ENCODE measurements at places on chromosomes 11 and 22.

GRCh38 chr22:17866127-17866526 lies 91.9 kb upstream of the BID start:
- no peak for DNase-seq

GRCh38 chr22:50583294-50583861 lies 729 bp upstream of the CHKB start:
- DNase-seq, result no peak

DNA sequence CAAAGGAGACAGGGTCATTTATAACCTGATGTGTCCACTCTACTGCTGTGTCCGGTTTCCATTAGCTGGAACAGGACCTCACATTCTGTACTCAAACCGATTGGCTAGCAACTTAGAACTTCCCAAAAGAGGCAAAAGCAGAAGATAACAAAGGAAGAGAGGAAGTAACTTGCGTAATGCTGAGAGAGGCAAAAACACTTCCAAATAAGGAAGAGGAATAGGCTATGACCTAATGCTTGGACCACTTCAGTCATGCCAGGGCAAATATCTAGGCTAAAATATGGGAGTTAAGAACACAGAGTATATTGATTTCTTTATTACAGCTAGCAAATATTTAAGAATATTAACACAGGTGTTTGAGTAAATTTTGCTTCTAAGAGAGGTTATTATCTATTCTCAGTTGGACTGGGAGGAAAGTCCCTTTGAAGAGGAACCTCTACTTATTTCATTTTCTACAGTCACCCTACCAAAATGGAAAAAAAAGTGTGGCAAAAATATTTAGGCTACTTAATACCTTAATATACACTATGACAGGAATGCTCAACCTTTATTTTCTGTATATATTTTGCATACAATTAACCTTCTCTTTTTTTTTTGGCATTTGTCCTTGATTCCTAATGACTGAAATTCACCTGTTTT lies 499.8 kb upstream of the CHORDC1 start:
- no peak for DNase-seq

GRCh38 chr22:25804676-25805075 lies 62.7 kb downstream of the MYO18B start:
- no peak for DNase-seq

DNA sequence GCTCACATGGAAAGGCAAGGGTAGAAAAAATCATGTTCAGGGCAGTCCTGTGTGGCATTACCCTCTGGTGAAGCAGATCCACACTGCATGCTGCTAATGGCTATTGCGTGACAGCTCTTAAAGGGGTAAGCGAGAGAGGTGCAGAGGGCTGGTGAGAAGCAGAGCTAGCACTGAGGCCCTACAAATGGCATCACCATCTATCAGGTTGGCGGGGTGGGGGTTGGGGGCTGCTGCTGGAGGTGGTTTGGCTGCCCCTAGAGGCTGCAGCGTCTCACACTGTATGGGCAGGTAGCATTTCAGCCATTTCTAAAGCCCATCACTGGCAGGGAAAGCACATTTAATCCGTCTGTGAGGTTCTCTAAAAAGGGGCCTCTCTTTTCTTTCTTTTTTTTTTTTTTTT lies 16.9 kb upstream of the TMA7B start:
- no peak for DNase-seq

DNA sequence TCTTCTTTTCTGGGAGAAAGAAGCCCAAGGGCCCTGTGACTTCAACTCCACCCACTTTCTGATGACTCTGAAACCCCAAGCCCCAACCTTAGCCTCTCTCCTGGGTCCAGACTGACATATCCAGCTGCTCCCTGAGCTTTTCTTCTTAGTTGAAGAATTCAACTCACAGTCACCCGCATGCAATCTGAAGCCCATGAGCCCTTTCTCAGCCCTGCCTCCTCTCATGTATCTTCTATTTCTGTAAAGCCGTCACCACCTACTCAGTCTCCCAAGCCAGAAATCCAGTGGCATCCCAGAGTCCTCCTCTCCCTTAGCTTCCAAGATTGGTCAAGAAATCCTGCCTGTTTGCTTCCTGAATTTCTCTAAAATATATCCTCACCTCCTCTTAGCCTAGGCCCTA lies 7.1 kb upstream of the TMA7B start:
- no peak for DNase-seq

DNA sequence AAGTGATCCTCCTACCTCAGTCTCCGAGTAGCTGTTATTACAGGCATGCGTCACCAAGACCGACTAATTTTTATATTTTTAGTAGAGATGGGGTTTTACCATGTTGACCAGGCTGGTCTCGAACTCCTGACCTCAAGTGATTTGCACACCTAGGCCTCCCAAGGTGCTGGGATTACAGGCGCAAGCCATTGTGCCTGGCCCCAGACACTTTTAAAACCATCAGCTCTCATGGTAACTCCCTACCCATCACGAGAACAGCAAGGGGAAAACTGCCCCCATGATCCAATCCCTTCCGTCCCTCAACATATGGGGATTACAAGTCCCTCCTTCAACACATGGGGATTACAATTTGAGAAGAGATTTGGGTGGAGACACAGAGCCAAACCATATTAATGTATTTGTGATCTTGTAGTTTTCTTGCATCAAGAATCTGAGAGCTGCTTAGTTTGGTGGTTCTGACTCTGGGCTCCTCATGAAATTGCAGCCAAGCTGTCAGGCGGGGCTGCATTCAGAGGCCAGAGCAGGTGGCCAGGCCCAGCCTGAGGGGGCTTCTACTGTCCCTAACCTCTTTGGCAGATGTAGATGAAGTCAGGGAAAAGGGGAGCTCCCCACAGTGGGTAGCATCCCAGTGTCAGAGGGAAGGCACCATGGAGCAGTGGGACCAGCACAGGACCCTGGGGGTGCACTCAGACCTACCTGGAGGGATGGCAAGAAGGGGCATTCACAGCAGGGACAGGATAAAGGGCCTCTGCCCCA lies 31.2 kb upstream of the PRAME start:
- DNase-seq, result no peak

DNA sequence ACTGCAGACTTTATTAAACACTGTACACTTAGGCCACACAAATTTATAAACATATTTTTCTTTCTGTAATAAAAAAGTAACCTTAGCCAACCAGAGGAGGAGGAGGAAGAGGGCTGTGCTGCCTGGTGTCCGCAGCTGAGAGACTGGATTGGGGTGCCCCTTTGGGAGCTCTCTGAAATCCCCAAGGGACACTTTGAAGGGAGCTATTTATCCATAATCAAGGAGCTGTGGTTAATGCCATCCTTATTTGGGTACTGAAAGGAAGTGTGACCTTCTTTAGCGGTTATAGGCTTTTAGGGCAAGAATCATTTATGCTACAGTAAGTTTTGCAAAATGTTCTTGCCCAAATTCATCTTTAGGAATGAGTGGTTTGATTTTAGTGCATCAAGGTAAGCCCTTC lies 125.8 kb downstream of the RASSF10 start:
- DNase-seq, result no peak

- no peak for DNase-seq
Observed at GRCh38 chr22:17237038-17237668, 17.9 kb upstream of the ADA2 start.

GRCh38 chr22:43288378-43288777 lies 54.8 kb downstream of the SCUBE1 start:
- DNase-seq, result no peak

Measured in stimulated activated CD4-positive, alpha-beta T cell treated with anti-CD3 and anti-CD28 coated beads, TNF-alpha, amount 100 ng/mL, for 48 hours (primary cell).